ENCODE measurements at places on chromosomes 5 and 9.

- no peak for DNase-seq
These were observed 2.0 kb upstream of the ZNF462 start for GRCh38 chr9:106860721-106861639.

- DNase-seq, result no peak
These were observed 144.6 kb downstream of the MELK start for GRCh38 chr9:36717276-36717675.

DNA sequence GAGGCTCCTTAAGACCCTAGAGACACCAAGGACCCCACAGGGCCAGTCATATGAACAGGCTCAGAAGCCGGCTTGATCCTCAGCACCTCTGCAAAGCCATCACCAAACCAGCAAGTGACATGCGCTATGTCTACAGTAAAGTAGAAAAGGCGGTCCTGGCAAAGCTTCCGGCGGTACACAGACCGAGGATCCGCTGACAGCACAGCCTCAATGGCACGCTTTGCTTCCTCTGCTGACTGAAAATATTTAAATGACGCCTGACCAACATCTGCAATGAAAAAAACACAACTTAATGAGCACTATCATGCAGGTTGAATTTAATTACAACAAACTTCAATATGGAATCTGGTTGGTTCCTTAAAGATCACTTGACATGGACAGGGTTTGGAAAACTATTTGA lies 17.6 kb downstream of the TRMO start:
- DNase-seq, result no peak

DNA sequence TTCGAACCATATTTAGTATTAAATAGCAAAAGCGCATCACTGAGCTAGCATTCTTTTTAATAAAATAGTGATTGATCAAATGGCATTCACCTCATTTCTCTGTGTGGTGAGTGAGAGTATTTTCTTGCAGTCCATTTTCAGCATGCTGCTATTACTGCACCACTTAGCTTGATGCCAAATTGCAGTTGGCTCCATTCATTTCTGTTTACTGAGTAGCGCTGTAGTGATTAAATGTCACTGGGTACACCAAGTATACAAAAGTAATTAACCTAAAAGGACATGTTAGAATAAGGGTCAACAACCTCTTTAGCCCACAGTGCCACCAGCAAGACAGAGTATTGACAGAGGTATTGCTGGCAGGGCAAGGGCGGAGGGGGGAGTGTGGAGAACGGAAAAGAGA lies 122.0 kb downstream of the TLE4 start:
- DNase-seq, result no peak

- no peak for DNase-seq
These were observed 190.3 kb upstream of the NMUR2 start for GRCh38 chr5:152595405-152595804.

DNA sequence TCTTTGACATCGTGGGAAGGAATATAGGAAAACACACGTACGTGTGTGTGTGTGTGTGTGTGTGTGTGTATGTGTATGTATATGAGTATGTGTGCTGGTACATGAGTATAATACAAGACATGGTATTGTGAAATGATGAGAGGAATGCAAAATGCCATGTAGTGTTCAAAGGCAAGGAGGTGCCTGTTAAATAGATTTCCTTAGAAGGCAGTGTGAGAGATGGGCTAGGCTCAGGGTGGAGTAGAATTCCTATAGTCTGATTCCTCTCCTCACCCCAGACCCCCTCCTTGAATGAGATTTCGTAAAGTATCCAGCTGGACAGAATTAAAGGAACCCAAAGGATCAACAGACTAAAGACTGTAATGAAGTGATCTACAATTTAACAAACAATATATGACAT lies 11.1 kb downstream of the GPR21 start:
- no peak for DNase-seq

DNA sequence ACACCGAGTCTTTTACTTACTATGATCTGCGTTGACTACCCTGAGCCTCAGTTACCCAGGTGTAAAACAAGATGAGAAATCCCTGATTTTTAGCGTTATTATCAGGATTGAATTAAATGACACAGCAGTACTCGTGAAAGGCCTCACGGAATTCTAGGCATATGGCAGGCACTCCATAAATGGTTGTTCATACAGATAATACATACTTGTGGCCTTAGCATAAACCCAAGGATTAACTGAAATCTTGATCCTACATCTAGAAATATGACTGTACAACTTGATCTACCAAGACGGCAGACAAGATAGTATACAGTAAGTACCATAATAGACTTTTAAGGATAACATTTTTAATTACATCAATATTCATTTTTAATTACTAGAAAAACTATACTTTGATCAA lies 409.8 kb downstream of the BNC2 start:
- DNase-seq, result no peak

- DNase-seq, result no peak
These were observed 5.8 kb downstream of the LRRC70 start for GRCh38 chr5:62584391-62584790.

GRCh38 chr5:92567831-92568450 lies 1013.1 kb downstream of the NR2F1-AS1 start:
- DNase-seq, result no peak

All from Kasumi-1 (cell line).